ENCODE measurements at places on chromosomes 7 and 10.

DNA sequence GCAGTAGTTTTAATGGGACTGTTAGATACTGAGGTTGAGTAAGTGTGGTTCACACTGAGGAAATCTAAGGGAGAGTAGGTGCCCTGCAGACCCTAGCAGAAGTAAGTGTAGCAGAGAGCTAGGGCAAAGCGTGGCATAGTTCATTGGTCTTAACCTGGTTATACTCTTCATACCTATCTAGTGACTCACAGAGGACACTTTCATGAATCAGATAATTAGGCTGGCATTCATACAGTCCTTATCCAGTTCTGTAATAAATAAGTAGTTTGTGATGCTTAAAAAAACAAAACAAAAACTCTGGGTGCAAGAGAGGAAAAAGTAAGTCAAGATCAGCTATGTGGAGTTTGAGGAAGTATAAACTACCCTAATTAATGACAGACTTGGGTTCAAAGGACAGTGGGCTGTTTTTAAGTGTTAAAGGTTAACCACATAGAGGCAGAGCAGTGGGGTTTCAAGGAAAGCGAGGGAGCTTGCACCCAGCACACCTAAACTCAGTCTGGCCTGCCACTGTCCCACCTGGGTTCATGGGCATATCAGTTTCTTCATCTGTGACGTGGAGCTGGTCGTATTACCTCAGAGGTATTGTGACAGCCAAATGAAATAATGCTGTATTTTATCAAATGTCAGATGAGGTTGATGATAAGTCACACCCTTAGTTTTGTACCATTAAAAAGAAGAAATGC lies 27.1 kb downstream of the LMTK2 start:
- DNase-seq, result no peak

- DNase-seq, result no peak
These were observed 78.2 kb downstream of the VTI1A start for GRCh38 chr10:112525200-112525599.

GRCh38 chr7:45924283-45924682 lies 3.2 kb upstream of the IGFBP3 start:
- no peak for DNase-seq

- DNase-seq, result no peak
These were observed 23.0 kb upstream of the RHEB start for GRCh38 chr7:151542606-151543130.

DNA sequence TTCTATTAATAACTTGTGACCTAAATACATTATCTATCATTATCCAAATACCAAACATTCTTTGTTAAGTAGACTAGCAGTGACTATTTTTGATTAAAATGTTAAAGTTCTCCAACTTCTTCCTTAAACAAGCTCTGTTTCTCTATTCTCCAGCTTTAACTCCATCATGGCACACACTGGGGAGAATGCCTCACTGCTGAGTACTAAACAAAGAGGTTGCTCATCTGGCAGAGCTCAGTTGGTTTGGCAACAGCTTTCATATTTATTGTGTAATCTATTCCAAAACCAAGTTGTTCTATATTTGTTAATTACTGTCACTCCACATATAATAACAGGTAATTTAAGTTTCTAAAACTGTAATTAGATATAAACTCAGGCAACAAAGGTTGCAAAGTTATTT lies 89.6 kb downstream of the USP6NL start:
- DNase-seq, result no peak

DNA sequence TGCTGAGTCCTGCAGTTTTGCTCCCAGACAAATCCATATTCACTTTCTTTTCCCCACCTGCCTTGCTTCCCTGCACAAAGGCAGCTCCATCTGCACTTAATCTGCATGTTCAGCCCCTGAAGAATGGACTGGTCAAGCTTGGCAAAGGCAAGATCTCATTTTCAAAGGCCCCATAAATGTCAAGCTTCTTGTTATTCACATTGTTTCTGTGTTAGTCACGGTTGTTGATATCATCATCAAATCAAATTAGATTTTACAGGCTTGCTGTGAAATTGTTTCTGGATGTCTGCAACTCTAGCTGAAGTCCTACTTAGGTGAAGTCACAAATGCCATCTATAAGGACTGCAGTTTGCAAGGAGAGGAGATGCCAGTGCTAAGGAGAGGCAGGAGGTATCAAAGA lies 91.0 kb downstream of the GPAM start:
- DNase-seq, result no peak

- no peak for DNase-seq
These were observed 46.2 kb downstream of the CPVL start for GRCh38 chr7:29099896-29100847.
